Stimulated activated CD8-positive, alpha-beta memory T cell treated with anti-CD3 and anti-CD28 coated beads, Interleukin-4, amount 100 ng/mL, for 4 hours (primary cell): ENCODE measurements at places on chromosomes 1 and 21.

GRCh38 chr21:34243562-34243961 is 120.2 kb upstream of the KCNE2 start:
- DNase-seq: no peak

- DNase-seq: no peak
Observed at GRCh38 chr1:66243548-66244130, 290.3 kb upstream of the SGIP1 start.

DNA sequence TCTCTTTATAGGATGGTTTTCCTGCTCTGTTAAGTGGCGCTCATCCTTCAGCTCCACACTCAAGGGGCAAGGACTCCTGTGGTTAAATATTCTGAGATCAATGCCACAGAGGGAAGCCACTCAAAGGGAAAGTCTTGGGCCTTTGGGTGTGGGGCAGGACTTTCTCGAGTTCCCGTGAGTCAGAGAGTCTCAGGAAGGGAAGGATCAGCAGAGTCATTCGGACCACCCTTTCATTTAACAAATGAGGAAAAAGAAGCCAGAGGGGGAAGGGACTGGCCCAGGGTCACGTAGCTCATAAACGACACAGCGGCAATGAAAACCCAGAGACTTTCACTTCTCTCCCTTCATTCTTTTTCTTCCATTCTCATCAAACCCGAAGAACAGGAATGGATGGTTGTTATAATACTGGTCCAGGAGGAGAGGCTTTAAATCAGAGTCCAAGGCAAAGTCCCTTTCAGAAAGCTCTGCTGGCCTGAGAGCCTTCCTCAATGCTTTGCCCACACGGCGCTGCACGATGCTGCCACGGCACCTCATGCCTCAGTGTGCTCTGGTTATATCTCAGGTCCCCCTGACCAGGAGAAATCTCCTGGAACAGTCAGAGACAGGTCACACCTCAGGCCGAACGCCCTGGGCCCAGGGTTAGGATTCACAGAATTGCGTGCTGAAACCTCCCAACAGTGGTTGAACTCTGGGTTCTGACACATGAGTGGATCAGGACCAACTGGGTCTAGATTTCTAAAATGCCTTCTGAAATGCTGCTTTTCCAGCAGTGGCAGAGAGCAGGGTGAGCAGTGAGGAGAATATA is 65.3 kb downstream of the TENT5C start:
- no peak for DNase-seq

DNA sequence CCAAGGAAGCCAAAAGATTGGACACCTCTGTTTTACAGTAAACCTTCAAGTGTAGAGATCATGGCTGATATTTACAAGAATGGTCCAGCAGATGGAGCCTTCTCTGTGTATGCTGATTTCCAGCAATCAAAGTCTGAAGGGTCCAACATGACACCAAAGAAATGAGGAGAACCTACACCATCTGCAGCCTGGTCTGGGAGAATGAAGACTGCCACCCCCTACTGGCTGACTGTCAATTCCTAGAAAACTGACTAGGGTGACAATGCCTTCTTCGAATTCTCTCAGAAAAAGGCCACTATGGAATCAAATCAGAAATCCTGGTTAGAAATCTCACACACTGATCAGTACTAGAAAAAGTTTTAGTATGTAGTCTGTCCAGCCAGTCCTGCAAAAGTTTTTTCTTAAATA is 83.3 kb downstream of the CDC42BPA start:
- DNase-seq: no peak

DNA sequence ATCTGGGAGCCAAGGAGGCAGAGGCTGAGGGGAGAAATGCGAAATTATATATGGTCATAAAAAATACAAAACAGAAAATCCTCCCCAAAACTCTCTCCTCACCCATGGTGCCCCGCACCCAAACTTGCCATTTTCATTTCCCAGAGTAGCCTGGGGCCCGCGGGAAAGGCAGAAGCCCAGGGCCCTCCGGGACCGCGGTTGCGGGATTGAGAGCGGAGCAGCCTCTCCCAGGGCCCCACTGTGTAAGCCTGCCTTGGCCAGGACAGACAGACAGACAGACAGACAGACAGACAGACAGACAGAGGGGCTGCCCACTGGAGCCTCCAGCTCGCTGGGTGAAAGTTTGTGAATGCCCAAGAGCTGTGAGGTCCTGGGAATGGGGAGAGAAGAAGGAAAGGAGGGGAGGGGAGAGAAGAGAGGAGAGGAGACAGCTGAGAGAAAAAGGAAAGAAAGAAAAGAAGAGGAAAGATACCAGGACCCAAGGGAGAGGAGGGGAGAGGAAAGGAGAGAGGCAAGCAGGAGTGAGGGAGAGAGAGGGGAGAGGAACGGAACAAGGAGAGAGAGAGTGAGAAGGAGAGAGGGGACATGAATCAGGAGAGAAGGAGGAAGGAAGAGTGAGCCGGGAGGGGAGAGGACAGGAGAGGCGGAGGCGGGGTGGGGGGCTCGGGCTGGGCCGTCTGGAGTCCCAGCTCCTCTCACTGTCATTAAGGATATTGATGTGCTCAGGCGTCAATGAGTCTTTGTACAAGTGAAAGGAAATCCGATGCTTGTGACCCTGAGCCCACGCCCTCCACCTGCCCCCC is 69.3 kb upstream of the CASZ1 start:
- DNase-seq: no peak

DNA sequence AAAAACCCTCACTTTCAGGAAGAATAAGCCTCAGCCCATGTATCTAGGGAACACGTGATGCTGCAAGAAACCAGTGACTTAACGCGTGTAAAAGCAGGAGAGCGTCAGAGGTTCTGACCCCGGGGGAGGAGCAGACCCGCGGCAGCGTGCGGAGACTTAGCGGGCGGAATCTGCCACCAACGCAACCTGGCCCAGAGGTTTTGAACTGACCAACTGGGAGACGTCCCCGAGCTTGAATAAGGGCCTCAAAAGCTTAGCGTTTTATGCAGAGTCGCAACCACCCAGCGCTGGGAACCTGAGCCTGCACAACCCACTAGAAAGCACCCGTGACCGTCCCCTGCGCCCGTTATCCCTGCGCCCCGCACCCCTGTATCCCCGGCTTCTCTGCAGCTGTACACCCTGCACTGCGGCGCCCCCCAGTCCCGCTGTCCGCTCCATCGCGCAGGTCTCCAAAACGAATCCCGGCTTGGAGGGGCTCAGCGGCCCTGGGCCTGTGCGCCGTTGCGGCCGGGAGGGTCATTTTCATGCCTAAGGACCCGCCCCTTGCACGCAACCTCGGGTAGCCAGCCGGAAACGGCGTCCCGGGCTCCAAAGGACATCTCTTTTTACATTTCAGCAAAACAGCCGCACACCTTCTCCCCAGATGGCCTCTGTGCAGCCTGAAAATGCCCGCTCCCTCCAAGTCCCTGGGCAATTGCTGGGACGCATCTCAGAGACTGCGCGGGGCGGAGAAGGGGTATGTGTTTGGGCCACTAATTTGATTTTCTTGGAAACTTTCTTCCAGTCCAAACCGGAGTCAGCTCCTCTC is 29.4 kb upstream of the TRIM17 start:
- DNase-seq: no peak

- no peak for DNase-seq
Observed at GRCh38 chr1:241061062-241061461, 295.9 kb downstream of the RGS7 start.

- DNase-seq: no peak
Observed at GRCh38 chr1:29342983-29343382, 106.7 kb downstream of the PTPRU start.
